Heart right ventricle (tissue), 16 donors: ENCODE measurements at places on chromosomes 4 and X. TPM values are rescaled to one million over a fixed set of nuclear protein-coding genes. Genes with fewer than 3 reads are reported as not detected.
A peak's percentile ranks its signal among the peaks of the same experiment; 100 is the strongest.

DNA sequence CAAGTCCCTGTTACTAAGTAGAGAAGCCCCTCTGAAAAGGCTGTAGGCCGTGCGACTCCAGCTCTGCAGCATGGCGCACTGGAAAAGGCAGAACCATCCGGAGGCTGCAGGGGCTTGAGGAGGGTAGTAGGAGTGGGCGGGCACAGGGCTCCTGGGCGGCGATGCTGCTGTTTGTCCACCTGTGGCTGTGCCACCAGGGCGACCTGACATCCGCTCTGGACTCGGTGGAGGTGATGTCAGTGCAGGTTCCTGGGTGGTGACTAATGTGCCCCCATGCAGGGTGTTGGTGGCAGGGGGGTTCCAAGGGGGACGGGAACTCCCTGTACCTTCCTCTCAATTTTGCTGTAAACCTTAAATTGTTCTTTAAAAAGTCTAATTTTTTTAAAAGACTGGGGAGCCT lies 58.3 kb downstream of the PCGF3 start:
- H3K27me3 ChIP-seq: no peaks in the 10 kb centered on the region
- no peak overlapping the region for H3K4me3 ChIP-seq
- DNase-seq: no peak
- no peak overlapping the region for H3K27ac ChIP-seq
- peaks cover 12% of the 10 kb centered on the region for H3K4me1 ChIP-seq
- peaks cover 90% of the 10 kb centered on the region for H3K36me3 ChIP-seq

GRCh38 chr4:52317361-52317879 lies 266.3 kb downstream of the SPATA18 start:
- no peak for DNase-seq
- no peak overlapping the region for H3K4me3 ChIP-seq
- H3K36me3 ChIP-seq: no peaks in the 10 kb centered on the region
- H3K27ac ChIP-seq: no peak overlapping the region
- H3K27me3 ChIP-seq: no peaks in the 10 kb centered on the region

- no peak overlapping the region for H3K27ac ChIP-seq
- DNase-seq: no peak
- H3K4me1 ChIP-seq: no peaks in the 10 kb centered on the region
- peaks cover 7% of the 10 kb centered on the region for H3K27me3 ChIP-seq
- no peaks in the 10 kb centered on the region for H3K36me3 ChIP-seq
Observed at GRCh38 chrX:20369468-20369867, 102.8 kb upstream of the RPS6KA3 start.

Gene KIAA1210
- total RNA-seq: not detected

Gene DDX53
- not detected for total RNA-seq

GRCh38 chrX:13764281-13764680 lies 29.7 kb downstream of the OFD1 start:
- H3K4me1 ChIP-seq: peaks cover 3% of the 10 kb centered on the region
- H3K27ac ChIP-seq: peak overlapping the region; percentile 77
- no peaks in the 10 kb centered on the region for H3K36me3 ChIP-seq
- H3K4me3 ChIP-seq: no peak overlapping the region

GRCh38 chr4:73718375-73719373 lies 21.7 kb upstream of the CXCL8 start:
- no peaks in the 10 kb centered on the region for H3K27me3 ChIP-seq
- no peak overlapping the region for H3K4me3 ChIP-seq
- H3K27ac ChIP-seq: no peak overlapping the region
- no peaks in the 10 kb centered on the region for H3K36me3 ChIP-seq

DNA sequence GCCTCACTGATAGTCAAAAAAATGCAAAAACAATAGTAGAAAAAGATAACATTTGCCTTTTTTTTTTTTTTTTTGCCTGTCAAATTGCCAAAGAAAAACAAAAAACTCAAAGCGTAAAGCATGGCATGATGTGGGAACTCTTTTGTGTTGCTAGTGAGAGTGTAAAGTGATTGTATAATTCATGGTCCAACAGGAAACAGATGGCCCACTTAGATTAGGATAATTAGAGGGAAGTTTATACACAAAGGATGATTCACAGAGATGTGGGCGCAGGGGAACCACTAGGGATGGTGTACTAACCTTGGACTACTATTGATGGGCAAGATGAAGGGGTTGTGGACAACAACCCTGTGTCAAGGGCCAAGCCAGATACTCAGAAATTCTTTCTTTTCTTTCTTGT lies 16.4 kb downstream of the MCUB start:
- no peaks in the 10 kb centered on the region for H3K27me3 ChIP-seq
- H3K4me3 ChIP-seq: no peak overlapping the region
- H3K36me3 ChIP-seq: no peaks in the 10 kb centered on the region
- DNase-seq: no peak
- no peak overlapping the region for H3K27ac ChIP-seq

GRCh38 chr4:82038936-82039335 lies 334.9 kb downstream of the HNRNPD start:
- H3K27me3 ChIP-seq: no peaks in the 10 kb centered on the region
- no peak overlapping the region for H3K4me3 ChIP-seq
- no peaks in the 10 kb centered on the region for H3K36me3 ChIP-seq
- DNase-seq: no peak
- H3K4me1 ChIP-seq: no peaks in the 10 kb centered on the region

Gene RHOH
- total RNA-seq: 0.75 TPM

DNA sequence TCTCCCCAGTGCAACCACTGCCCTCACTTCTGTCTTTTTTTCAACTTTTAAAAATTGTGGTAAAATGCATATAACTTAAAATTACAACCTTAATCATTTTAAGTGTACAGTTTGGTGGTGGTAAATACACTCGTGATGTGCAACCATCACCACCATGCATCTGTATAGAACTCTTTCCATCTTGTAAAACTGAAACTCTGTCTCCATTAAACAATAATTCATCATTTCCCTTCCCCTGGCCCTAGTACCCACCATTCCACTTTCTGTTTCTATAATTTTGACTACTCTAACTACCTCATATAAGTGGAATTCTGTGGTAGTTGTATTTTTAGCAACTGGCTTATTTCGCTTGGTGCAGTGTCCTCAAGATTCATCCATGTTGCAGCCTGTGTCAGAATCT lies 6.8 kb upstream of the CTBP1 start:
- no peak overlapping the region for H3K27ac ChIP-seq
- DNase-seq: no peak
- H3K27me3 ChIP-seq: no peaks in the 10 kb centered on the region

- peaks cover 7% of the 10 kb centered on the region for H3K4me1 ChIP-seq
- peak within 1 kb of the TSS; percentile 89 for H3K27ac ChIP-seq
- DNase-seq: peak; percentile 97
- no peaks in the 10 kb centered on the region for H3K27me3 ChIP-seq
- H3K4me3 ChIP-seq: peak within 1 kb of the TSS; percentile 66
Observed at GRCh38 chr4:177441803-177442622, at the start of gene AGA. Gene AGA, minus strand, starts transcription at chr4:177442437. Its CDS starts 62 bp downstream, at chr4:177442375.

DNA sequence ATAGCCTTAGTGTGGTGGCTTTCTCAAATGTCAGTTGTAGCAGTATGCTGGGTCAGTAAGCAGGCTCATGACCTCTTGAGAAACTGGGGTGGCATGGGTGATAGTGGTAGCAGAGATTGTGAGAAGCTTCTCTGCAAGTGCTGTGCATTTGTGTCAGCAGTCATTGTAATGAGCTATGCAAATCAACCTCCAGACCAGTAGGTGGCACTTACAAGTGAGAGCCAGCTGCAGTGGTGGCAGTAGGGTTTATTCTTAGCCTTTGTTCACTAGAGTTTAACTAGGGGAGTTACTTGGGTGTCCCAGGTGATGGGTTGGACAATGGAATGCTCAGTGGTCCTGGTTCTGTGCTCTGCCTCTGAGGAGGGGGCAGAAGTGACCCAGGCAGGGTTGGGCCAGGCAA lies 818.7 kb downstream of the PCDH7 start:
- DNase-seq: no peak
- H3K4me1 ChIP-seq: no peaks in the 10 kb centered on the region
- H3K27me3 ChIP-seq: no peaks in the 10 kb centered on the region
- H3K36me3 ChIP-seq: no peaks in the 10 kb centered on the region

DNA sequence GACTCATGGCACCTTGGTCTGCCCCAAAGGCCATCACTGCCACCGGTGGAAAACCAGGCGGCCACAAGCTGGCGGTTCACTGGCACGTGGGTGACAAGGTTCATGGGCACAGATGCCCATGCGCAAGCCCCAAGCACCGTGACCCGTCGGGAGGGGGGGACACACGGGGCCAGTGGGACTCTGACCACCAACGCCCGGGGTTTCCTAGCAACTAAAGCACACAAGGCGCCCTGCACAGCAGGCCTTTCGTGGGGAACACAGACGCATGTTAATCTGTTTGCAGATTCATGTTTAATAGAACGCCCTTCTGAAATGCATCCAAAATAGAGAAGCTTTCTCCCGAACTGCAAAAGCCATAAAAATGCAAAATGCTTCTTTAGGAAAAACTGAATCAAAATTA lies 43.9 kb downstream of the FAM53A start:
- no peak overlapping the region for H3K4me3 ChIP-seq
- no peak overlapping the region for H3K27ac ChIP-seq
- no peak for DNase-seq
- no peaks in the 10 kb centered on the region for H3K27me3 ChIP-seq

DNA sequence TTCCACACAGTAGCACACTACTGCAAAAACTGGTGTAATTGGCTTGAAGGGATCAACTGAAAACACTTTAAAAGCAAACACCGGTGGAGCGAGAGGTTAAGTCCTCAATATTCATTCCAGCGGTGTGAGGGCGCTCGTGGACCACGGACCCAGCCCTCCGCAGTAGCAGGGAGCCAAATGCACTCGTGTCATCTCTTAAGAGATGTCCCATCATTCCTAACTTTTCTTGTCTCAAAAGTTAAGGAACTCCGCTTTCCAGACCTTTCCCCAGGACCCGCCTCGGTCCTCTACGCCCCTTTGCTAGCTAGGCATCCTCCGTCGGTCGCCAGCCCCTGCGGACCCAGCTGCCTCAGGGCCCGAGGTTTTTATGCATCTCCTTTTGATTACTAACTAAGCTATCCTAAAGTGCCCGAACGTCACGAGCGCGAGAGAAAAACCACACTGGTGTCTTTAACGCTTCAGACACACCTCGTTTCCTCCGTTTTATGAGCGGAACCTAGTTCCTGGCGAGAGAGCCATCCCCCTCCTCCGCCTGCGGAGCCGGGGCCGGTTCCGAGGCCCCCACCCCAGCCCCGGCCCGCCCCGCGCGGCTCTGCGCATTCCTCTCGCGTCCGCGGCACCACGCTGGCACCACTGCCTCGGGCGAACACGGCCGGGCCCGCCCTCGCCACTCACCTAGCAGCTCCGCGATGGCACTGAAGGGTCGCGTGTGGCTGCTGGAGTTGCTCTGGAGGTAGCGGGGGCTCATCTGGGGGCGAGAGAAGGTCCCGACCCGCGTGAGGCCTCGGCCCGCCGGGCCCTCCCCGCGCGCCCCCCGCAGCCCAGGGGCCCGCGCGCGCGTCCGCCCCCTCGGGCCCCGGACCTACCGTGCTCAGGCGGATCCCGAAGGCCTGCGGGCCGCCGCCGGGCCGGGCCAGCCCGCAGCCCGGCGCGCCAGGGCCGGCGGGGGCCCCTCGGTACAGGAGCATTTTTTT lies 723 bp downstream of the MORC4 start:
- H3K27ac ChIP-seq: peak overlapping the region; percentile 56
- DNase-seq: peak; percentile 37
- no peaks in the 10 kb centered on the region for H3K36me3 ChIP-seq
- H3K4me1 ChIP-seq: no peaks in the 10 kb centered on the region
- no peaks in the 10 kb centered on the region for H3K27me3 ChIP-seq

GRCh38 chrX:115563633-115564162 lies 2.7 kb downstream of the PLS3 start:
- peak overlapping the region; percentile 78 for H3K4me3 ChIP-seq
- H3K27me3 ChIP-seq: no peaks in the 10 kb centered on the region
- peak overlapping the region; percentile 93 for H3K27ac ChIP-seq
- no peaks in the 10 kb centered on the region for H3K36me3 ChIP-seq
- H3K4me1 ChIP-seq: peaks cover 4% of the 10 kb centered on the region
- no peak for DNase-seq

- peaks cover 6% of the 10 kb centered on the region for H3K27me3 ChIP-seq
- no peaks in the 10 kb centered on the region for H3K36me3 ChIP-seq
- H3K4me1 ChIP-seq: peaks cover 7% of the 10 kb centered on the region
- H3K4me3 ChIP-seq: no peak overlapping the region
Observed at GRCh38 chr4:6902318-6903042, 7.1 kb upstream of the TBC1D14 start.

- H3K36me3 ChIP-seq: no peaks in the 10 kb centered on the region
- no peak for DNase-seq
- H3K4me1 ChIP-seq: no peaks in the 10 kb centered on the region
- no peaks in the 10 kb centered on the region for H3K27me3 ChIP-seq
Observed at GRCh38 chrX:21875013-21875412, 19.2 kb downstream of the YY2 start.

Gene MAGEA4
- total RNA-seq: not detected

GRCh38 chrX:138986866-138987265 lies 275.3 kb upstream of the FGF13 start:
- no peak for DNase-seq
- no peak overlapping the region for H3K4me3 ChIP-seq
- no peaks in the 10 kb centered on the region for H3K4me1 ChIP-seq
- H3K27ac ChIP-seq: no peak overlapping the region
- no peaks in the 10 kb centered on the region for H3K36me3 ChIP-seq

DNA sequence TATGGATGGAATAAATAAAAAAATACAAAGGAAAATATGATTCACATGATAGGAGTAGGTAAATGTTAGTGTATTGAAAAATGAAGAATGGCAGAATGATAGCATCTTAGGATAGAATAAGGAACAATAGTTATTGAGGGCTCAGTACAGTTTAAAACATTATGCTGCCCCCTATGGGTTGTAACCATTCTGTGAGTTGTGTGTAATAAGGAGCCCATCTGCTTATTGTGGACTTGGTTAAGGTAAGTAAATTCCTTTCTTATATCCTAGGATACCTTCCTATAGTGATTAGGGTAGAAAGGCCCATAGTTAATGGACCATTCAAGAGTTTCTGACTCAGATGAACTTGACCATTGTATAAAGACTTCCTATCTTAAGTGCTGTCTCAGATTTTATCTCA lies 195.8 kb downstream of the PDHA2 start:
- no peak overlapping the region for H3K27ac ChIP-seq
- no peaks in the 10 kb centered on the region for H3K27me3 ChIP-seq
- H3K4me3 ChIP-seq: no peak overlapping the region
- no peaks in the 10 kb centered on the region for H3K36me3 ChIP-seq

Gene VSIG4
- 2.9 TPM for total RNA-seq

DNA sequence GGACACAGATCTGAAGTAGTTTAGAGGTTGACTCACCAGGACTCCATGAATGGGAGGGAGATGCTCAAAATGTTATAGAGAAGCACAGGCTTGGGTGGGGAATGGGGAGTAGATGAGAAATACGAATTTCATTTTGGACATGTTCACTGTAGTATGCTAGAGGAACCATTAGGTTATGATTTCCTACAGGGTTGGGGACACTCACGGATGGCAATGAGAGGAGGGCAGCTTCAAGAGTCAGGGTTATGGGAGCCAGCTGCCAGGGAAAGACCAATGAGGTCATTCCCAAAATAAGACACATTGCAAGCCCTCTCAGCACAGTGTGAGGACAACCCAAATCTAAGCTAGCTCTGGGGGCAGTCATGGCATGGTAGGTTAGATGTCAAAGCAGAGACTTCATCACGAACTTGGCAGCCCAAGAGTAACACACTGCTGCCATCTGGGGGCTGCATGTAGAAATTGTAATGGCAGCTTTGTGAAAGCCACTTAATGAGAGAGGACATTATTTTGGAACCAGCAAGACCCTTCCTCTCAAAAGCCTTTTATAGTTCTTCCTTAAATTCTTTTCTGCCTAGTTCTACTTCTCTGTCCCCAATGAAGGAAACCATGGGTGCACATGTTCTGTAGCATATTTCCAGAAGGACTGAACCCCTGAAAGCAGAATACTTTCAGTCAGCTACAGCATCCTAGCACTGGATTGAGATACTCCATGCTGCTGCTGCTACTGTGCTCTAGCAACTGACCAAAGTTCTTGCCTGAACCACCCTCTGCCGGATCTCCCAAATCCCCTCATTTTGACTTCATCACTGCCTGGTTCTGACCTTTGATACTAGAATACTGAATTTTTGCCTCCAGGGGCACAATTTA lies 16.2 kb upstream of the ZCCHC12 start:
- H3K36me3 ChIP-seq: no peaks in the 10 kb centered on the region
- peaks cover 20% of the 10 kb centered on the region for H3K27me3 ChIP-seq
- no peak for DNase-seq
- no peak overlapping the region for H3K27ac ChIP-seq
